ENCODE measurements at places on chromosomes 5 and 9.

DNA sequence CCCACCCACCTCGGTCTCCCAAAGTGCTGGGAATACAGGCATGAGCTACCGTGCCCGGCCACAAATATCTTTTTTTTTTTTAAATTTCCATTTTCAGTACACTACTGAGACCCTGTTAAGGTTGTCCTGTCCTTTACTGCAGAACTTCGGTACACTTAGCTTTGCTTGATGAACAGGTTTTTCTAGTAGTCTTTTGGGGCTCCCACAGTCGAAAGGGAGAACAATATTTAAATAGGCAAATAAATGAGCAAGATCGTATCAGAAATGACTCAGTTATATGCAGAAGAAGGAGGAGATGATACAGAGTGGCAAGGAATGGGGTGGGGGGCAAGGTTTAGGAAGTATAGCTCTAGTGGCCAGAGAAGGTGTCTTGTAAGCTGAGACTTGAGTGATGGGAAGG, 52.7 kb downstream of the MSX2 start:
- H3K27ac ChIP-seq: no peak overlapping the region
- H3K36me3 ChIP-seq: no peaks in the 10 kb centered on the region
- no peak overlapping the region for H3K4me3 ChIP-seq

GRCh38 chr9:89388084-89388867, 70.0 kb downstream of the SECISBP2 start:
- H3K36me3 ChIP-seq: peaks cover 12% of the 10 kb centered on the region
- H3K27me3 ChIP-seq: peaks cover 1% of the 10 kb centered on the region
- H3K4me1 ChIP-seq: no peaks in the 10 kb centered on the region
- no peak overlapping the region for H3K4me3 ChIP-seq
- H3K27ac ChIP-seq: no peak overlapping the region
- no peak for DNase-seq

- H3K27me3 ChIP-seq: peaks cover 7% of the 10 kb centered on the region
- H3K4me3 ChIP-seq: no peak overlapping the region
- no peaks in the 10 kb centered on the region for H3K36me3 ChIP-seq
- DNase-seq: no peak
These were observed 677 bp downstream of the RNF224 start for GRCh38 chr9:137227853-137228505.

DNA sequence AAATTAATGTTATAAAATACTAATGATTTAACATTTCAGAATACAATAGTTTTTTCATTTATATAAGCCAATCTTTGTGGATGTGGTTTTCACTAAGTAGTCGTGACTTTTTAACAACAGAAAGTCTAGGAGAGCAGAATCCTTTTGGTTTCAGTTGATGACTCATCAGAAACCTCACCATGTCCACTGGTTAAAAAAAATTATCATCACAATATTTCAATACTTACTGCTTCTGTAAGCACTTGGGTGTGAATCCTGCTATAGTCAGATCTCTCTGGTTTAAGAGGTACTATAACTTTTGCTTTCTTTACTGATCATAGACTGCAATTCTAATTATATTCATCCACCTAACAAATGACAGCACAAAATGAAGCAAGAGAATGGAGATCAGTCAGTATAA, 77.2 kb downstream of the MRPS30 start:
- H3K4me1 ChIP-seq: no peaks in the 10 kb centered on the region
- no peaks in the 10 kb centered on the region for H3K36me3 ChIP-seq
- no peak overlapping the region for H3K4me3 ChIP-seq
- no peak for DNase-seq
- H3K27me3 ChIP-seq: no peaks in the 10 kb centered on the region
- no peak overlapping the region for H3K27ac ChIP-seq

DNA sequence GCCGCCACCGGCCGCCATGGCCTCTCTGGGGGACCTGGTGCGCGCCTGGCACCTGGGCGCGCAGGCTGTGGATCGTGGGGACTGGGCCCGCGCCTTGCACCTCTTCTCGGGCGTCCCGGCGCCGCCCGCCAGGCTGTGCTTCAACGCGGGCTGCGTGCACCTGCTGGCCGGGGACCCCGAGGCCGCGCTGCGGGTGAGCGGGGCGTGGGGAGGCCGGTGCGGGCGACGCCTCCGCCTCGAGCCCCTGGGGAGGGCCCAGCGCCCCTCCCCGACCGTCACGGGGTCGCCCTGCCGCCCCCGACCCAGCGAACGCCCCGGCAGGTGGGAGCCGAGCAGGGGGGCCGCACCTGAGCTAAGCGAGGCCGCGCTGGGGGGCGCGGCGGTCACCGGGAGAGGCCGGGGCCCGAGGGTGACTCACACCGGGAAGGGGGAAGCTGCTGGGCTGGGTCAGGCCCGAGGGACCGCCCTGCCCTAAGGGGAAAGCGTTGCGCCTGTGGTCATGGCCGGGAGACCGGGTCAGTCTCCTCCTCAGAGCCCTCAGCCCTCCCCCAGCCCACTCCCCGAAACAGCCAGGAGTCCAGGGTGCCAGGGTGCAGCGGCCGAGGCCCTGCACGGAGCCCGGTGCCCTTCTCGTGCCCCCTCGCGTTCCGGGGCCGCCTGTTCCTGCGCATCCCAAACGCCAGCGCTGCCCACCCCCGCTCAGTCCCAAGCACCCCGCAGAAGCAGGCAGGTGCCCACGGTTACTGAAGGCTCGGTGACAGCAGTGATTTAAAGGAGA, 510 bp downstream of the NOXA1 start:
- no peak overlapping the region for H3K4me3 ChIP-seq
- H3K4me1 ChIP-seq: peaks cover 4% of the 10 kb centered on the region
- no peak overlapping the region for H3K27ac ChIP-seq
- no peaks in the 10 kb centered on the region for H3K36me3 ChIP-seq
- peaks cover 13% of the 10 kb centered on the region for H3K27me3 ChIP-seq

DNA sequence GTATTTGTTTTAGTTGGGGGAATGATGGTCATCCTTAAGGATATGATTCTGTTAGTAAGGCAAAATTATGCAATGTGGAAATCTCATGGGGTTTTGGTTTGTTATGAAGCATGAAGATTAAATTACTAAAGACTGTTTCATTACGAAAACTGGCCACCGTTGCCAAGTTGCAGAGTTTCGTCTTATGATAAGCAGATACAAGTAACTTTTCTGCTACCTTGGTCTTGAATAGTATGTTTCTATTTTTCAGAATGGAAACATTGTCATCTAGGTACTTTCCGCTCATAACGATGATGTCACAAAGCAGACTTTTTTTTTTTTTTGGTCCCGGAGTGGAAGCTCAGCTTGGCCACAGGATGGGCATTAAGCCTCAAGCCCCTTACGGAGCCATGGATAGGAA, 4.2 kb downstream of the CCNI2 start:
- H3K27ac ChIP-seq: no peak overlapping the region
- no peaks in the 10 kb centered on the region for H3K36me3 ChIP-seq
- DNase-seq: no peak
